Left ventricle myocardium inferior (tissue), 1 donor: ENCODE measurements at places on chromosomes 12 and 14. TPM values are rescaled to one million over a fixed set of nuclear protein-coding genes. Genes with fewer than 3 reads are reported as not detected.

The AMN gene
- total RNA-seq, result not detected

The PLEKHD1 gene
- 0.14 TPM for total RNA-seq

The MGAT4C gene
- total RNA-seq, result 5.4 TPM

The CCDC177 gene
- total RNA-seq, result not detected

The PRH2 gene
- total RNA-seq, result not detected

The DDX54 gene
- 34.7 TPM for total RNA-seq

The CCDC184 gene
- 1.0 TPM for total RNA-seq

The OASL gene
- total RNA-seq, result 0.25 TPM

DNA sequence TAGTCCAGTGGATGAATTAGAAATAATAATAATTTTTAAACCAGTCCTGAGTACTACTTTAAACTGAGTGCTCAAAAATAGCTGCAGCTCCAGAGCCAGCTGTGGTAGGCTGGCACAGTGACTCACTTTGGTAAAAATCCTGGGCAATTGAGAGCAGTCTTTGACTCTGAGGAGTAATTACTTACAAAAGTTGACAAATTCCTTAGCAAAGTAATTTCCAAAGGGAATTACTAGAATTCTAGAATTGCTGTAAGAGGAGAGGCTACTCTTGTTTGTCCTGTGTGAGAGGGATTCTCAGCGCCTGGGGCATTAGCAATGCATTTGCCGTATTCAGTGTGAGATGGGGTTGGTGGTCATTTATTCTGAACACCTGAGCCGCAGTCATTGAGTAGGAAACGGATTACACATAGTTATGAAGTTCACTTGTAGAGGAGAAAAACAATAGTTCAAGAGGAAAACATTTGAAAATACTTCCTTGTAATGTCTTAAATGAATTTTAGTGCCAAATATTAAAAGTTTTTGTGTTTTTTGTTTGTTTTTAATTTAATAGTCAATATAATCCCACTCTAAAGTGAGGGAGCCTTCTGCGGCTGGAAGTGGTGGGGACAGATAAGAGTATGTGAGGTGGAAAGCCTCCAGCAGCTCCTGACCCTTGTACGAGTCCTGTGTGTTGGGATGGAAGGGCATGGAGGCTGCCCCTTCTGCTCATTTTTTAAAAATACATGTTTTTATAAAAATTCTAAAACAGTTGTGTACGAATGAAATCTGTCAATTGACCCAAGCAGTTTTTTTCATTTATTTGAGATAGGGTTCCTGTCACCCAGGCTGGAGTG, 41.9 kb downstream of the EID3 start:
- no peaks in the 10 kb centered on the region for H3K27me3 ChIP-seq
- no peak overlapping the region for H3K27ac ChIP-seq
- H3K36me3 ChIP-seq, result peaks cover 77% of the 10 kb centered on the region
- DNase-seq, result no peak

DNA sequence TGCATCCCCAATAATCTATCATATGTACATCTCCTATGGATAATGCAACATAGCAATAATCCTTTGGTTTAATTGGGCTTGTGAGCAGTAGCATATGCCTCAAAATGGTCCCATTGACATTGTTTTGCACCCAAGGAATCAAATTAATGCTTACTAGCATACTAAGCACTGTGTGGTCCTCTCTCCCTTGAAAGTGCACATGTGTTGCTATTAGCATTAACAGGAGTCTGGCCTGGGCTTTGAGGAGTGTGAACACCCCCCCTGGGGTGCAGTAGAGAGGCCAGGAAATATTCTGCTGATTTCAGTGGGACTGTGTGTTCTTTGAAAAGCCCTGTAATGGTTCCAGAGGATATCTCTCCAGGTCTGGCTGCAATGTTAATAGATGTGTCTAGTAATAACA, 1148.4 kb downstream of the VRK1 start:
- H3K27me3 ChIP-seq, result no peaks in the 10 kb centered on the region
- no peak overlapping the region for H3K27ac ChIP-seq
- no peaks in the 10 kb centered on the region for H3K36me3 ChIP-seq
- no peak for DNase-seq

DNA sequence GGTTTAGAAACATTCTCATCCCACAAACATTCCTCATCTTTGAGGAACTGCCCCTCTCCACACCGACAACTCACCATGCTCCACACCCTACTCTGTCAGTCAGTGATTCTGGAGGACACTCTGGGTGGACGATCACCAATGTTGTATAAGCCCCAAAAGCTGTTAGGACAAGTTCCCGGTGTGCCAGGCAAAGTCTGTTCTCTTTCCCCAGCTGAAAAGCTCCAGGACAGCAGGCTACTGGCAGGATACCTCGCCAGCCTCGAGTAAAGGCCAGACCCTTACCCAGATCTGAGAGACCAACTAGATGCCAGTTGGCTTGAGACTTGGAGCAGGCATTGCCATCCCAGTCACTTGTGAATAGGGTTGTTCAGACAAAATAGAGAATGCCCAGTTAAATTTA, 12.0 kb downstream of the KRT5 start:
- peaks cover 62% of the 10 kb centered on the region for H3K27me3 ChIP-seq
- DNase-seq, result no peak
- H3K27ac ChIP-seq, result no peak overlapping the region
- no peaks in the 10 kb centered on the region for H3K36me3 ChIP-seq
- no peak overlapping the region for H3K4me3 ChIP-seq
- no peaks in the 10 kb centered on the region for H3K4me1 ChIP-seq

DNA sequence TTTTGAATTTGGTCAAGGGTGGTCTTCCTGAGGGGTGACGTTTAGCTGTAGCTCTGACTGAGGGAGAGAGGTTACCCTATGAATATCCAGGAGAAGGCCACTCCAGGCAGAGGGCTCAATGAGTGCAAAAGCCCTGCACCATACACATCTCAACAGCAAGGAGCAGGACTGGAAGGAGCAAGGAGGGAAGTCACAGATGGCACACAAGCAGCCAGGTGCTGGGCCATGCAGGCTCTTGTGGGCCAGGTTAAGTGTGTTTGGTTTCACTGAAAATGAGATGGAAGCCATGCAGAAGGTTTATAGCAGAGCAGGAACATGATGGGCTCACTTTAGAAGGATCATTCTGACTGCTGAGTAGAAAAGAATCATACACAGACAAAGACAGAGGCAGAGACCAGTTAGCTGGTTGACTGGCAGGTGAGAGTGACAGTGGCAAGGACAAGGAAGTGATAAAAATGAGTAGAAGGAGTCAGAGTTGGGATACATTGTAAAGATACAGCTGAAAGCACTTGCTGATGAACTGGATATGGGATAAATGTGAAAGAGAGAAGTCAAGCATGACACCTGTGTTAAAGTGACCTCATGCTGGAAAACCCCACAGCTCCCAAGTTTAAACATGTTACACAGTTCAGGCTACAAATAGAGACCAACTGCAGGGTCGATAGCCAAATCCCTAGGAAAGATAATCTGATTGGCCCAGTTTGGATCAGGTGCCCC, 81.2 kb downstream of the PRKD1 start:
- H3K27me3 ChIP-seq, result no peaks in the 10 kb centered on the region
- no peaks in the 10 kb centered on the region for H3K4me1 ChIP-seq
- no peaks in the 10 kb centered on the region for H3K36me3 ChIP-seq

GRCh38 chr12:47762850-47763465, 4.3 kb upstream of the RAPGEF3 start:
- no peak for DNase-seq
- no peaks in the 10 kb centered on the region for H3K36me3 ChIP-seq
- H3K4me1 ChIP-seq, result peaks cover 67% of the 10 kb centered on the region
- no peak overlapping the region for H3K27ac ChIP-seq
- no peak overlapping the region for H3K4me3 ChIP-seq

DNA sequence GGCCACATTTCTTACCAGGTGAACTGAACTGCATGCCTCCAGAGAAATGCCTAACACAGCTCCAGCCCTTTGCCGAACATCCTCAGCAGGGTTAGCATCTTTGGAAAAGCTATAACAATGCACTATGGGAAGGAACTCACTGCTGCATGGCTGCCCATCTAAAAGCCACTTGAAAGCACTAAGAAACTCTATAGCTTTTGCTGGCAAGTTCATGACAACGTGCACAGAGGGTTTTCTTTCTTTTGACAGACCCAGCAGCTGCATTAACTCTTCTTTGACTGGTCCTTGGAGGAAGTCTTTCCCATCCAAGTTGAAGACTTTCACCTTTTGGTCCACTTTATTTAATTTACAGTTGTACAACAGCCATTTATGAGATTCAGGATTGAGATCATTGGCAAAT, 5.3 kb downstream of the TRMT5 start:
- H3K4me1 ChIP-seq, result peaks cover 35% of the 10 kb centered on the region
- no peak overlapping the region for H3K4me3 ChIP-seq
- DNase-seq, result no peak
- no peak overlapping the region for H3K27ac ChIP-seq
- H3K36me3 ChIP-seq, result peaks cover 6% of the 10 kb centered on the region

DNA sequence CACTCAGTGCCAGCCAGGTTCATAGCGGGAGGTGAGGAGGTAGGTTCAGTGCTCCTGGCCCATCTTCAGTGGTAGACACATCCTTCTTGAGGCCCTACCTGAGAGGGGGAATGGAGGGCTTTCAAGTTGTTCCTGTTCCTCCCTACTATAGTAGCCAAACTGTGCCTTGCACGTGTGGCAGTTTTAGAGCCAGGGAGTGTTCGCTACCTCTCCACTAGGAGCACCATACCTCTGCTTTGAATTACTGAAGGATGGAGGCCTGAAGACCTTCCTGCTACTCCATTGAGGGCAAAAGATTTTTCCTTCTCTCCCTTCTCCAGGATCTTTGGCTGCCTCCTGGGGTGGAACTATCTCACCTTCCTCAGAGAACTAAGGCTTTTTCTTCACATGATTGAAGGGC, 5.9 kb upstream of the ALG10 start:
- no peaks in the 10 kb centered on the region for H3K36me3 ChIP-seq
- no peak overlapping the region for H3K27ac ChIP-seq
- peaks cover 4% of the 10 kb centered on the region for H3K4me1 ChIP-seq

- no peak overlapping the region for H3K4me3 ChIP-seq
- peaks cover 14% of the 10 kb centered on the region for H3K36me3 ChIP-seq
- peak; percentile 54 for DNase-seq
- H3K27me3 ChIP-seq, result no peaks in the 10 kb centered on the region
- peaks cover 93% of the 10 kb centered on the region for H3K4me1 ChIP-seq
Measured at GRCh38 chr12:3274664-3275063, 197.5 kb downstream of the TSPAN9 start.

- H3K27me3 ChIP-seq, result no peaks in the 10 kb centered on the region
- H3K4me3 ChIP-seq, result no peak overlapping the region
- no peak overlapping the region for H3K27ac ChIP-seq
Measured at GRCh38 chr12:109170324-109170723, 53.9 kb downstream of the ACACB start.

DNA sequence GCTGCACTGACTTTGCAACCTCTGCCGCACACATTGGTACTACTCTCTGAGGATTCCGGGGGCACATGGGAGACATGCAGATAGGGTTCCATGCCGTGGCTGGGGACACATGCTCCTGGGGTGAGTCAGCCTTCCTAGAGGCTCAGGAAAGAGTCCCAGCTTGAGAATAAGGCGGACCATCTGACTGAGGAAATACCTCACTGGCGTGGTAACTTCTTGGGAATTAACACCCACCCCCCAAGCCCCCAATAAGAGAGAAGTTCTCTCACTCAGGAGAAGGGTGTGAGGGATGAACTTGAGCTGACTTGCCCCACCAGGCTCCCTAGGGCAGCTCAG, 23.2 kb downstream of the PLXNC1 start:
- H3K27ac ChIP-seq, result no peak overlapping the region
- H3K4me3 ChIP-seq, result no peak overlapping the region

DNA sequence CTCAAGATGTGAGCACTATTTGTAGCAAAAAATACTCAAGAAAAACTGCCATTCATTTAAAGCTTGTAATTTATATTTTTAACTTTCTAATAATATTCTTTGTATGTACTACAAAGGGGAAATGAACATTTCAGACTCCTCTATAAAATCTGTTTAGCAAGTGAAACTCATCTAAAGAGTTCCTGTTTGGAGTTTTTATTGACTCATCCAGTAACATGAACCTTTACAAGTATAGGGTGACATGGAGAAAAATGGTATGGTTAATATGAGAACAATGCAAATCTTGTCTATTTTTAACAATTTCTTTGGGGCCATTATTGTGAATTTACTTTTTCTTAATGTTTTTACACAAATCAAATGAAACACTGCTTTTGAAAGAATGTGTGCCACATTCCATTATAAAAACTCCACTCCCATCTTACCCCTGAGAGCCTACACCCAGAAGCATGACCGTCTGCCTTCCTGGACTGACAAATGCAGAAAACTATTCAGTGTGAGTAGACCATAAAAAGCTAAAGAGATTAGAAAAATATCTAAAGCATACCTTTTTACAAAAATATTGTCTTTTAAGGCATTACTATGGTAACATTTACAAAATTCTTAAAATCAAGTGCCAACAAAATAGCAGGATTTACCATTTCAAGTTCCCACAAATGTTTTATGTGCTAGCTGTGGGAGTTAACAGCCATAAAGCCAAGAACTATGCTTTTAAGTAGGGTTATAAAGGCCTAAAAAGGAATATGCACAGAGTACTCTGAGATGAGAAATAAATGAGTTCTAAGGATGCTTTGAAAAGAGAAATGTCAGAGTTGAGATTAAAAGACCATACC, 144.0 kb downstream of the ADAMTS20 start:
- H3K4me3 ChIP-seq, result no peak overlapping the region
- no peaks in the 10 kb centered on the region for H3K27me3 ChIP-seq
- H3K36me3 ChIP-seq, result no peaks in the 10 kb centered on the region
- DNase-seq, result no peak
- no peaks in the 10 kb centered on the region for H3K4me1 ChIP-seq
- no peak overlapping the region for H3K27ac ChIP-seq

- no peaks in the 10 kb centered on the region for H3K4me1 ChIP-seq
- H3K4me3 ChIP-seq, result no peak overlapping the region
- H3K27me3 ChIP-seq, result peaks cover 37% of the 10 kb centered on the region
Measured at GRCh38 chr14:101217080-101217463, 313.6 kb upstream of the RTL1 start.

DNA sequence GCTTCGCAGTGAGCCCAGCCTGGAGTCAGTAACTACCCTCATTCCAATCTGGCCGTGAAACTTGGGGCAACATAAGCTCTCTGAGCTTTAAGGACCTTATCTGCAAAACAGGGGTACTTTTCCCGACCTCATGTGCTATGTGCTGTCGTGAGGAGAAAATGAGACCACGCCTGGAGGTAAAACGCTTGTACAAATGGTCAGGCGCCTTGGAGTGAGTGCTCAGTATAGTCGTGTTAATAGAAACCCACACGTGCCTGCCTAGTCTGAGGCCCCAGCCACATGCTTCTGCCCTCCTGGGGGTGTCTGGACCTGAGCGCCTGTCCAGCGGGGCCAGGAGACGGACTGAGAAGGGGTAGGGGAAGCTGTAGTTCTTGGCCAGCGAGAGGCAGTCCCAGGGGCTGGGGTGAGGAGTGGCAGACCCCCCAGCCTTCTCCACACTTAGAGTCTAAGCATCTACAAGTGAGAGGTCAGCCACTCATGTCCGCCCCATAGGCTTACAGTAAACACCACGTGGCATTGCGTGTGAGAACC, 4.9 kb downstream of the AQP5 start:
- no peak overlapping the region for H3K4me3 ChIP-seq
- peaks cover 25% of the 10 kb centered on the region for H3K4me1 ChIP-seq
- DNase-seq, result no peak
- no peak overlapping the region for H3K27ac ChIP-seq

- peaks cover 67% of the 10 kb centered on the region for H3K4me1 ChIP-seq
- H3K36me3 ChIP-seq, result peaks cover 10% of the 10 kb centered on the region
- H3K27ac ChIP-seq, result peak within 1 kb of the TSS; percentile 99
- H3K27me3 ChIP-seq, result no peaks in the 10 kb centered on the region
Measured at GRCh38 chr14:23302290-23303225, at the start of gene PPP1R3E. Gene PPP1R3E, minus strand, starts transcription at chr14:23302859. Its CDS starts 283 bp downstream, at chr14:23302576.
